ENCODE measurements at places on chromosomes 7 and 10. TPM values are rescaled to one million over a fixed set of nuclear protein-coding genes. Genes with fewer than 3 reads are reported as not detected.

The STRIP2 gene
- 12.1 TPM for total RNA-seq

GRCh38 chr10:122142641-122143237, 128.4 kb upstream of the BTBD16 start:
- DNase-seq: peak; percentile 25

The PPP1R3A gene
- not detected for total RNA-seq

DNA sequence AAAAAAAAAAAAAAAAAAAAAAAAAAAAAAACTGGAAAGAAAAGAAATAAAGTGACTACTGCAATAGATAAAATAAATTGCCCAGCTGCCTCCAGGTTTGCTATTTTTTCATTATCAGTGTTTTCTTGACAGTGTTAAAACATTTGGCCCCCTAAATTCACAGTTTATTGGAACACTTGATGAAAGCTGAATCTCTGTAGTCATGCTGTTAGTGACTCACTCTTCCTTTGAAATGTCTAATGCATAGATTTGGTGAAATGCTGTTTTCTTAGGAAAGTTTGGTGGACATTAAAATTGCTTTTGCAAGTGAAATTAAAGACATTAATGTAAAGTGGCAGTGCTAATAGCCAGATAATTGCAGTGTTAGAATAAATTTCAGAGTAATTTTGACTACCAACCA, 785.2 kb downstream of the NRG3 start:
- DNase-seq: no peak

DNA sequence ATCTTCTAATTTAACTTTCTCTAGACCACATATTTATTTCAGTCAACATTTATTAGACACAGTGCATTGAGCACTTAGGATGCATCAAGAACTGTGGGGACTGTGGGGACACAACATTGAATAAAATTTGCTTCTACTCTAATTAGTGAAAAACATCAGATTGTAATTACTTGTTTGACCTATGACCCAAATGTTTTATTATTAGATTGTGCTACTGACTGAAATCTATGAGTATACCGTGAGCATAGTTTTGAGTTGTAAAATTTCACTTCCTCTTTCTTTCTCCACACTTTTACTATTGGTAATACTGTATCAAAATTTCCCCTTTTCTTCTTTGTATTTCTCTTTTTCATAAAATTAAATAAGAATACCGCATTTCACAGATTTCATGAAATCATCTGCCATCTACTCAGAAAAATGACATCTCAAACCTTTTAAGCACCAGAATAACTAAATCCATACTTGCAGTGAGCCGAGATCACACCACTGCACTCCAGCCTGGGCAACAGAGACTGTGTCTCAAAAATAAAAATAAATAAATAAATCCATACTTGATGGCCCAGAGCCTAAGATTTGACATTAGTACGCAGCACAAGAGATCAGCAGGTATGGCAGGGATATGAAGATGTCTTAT, 25.4 kb upstream of the INPP5F start:
- DNase-seq: no peak

DNA sequence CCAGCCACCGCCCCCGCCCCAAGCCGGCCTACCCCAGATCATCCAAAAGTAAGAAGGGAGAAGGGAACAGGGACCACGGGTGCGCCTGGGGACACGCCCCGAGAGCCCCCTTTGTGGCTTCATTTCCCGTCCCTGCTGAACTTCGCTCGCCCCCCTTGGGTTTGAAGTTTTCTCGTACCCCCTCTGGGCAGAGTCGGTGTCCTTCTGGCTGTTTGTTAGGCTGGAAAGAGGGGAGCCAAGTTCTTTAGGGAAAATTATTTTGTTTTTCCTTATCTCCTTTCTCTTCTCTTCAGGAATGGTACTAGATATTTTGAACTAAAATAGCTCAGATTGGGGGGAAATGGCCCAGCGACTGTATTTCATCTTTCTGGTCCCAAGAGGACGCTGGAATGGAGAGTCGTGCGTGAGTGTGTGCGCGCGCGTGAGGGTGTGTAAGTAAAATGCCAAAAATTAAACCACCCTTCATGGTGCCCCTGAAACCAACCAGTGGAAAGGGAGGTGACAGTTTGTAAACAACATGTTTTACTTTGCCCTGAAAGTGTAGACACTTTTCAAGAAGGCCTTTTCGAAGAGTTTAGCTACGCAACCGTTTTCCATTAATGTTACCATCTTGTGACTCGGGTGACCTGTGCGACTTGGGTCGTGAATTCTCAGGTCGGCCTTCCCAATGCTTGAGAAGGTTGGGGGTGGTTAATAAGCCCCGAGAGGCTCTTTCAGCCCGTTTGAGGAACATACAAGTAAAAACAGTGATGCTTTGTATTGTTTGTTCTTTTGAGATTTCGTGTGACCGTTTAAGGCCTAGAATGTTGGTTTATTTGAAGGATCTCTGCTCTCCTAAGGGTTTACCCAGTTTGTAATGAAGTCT, 694 bp downstream of the RBM20 start:
- DNase-seq: no peak
